ENCODE measurements at places on chromosomes 16 and 17.

DNA sequence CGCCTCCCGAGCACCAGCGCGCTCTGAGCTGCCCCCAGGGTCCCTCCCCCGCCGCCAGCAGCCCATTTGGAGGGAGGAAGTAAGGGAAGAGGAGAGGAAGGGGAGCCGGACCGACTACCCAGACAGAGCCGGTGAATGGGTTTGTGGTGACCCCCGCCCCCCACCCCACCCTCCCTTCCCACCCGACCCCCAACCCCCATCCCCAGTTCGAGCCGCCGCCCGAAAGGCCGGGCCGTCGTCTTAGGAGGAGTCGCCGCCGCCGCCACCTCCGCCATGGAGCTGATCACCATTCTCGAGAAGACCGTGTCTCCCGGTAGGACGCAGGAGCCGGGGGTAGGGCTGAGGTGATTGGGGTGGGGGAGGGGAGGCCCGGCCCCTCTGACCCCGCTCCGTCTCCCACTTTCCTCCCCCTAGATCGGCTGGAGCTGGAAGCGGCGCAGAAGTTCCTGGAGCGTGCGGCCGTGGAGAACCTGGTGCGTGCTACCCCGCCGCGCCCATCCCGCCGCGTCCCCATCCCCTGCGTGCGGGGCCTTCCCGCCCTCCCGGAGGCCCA lies 329 bp downstream of the KPNB1 start:
- DNase-seq: no peak

DNA sequence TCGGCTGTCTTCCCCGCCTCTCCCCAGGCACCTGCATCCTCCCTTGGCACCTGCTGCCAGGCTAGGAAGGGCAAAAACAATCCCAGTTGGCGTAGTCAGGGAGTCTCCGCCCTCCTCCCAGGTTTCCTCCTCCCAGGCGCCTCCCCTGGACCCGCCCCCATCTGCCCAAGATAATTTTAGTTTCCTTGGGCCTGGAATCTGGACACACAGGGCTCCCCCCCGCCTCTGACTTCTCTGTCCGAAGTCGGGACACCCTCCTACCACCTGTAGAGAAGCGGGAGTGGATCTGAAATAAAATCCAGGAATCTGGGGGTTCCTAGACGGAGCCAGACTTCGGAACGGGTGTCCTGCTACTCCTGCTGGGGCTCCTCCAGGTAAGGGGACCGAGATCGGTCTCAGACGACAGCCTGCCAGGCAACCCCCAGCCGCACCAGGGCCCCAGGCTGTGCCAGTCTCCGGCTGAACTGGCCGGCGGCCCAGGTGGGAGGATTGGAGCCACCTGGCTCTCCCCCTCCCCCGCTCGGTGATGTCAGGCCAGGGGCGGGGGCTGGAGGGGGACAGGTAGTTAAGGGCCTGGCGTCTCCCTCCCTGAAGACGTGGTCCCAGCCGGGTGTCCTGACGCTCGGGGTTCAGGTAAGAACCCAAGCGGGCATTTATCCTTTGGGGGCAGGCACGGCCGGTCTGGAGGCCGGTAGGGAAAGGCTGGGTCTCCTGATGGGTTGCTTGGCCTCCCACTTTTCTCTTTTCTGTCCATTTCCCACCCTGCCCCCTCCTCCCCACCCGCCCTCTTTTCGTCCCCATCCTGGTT lies at the start of gene GRB7:
GRB7 (plus strand) TSS at position 179 of the 808 bp plus-strand sequence. CDS start 4,364 bp downstream, outside the sequence.
- no peak for DNase-seq

- DNase-seq: no peak
Measured at GRCh38 chr17:67025216-67025792, 19.1 kb upstream of the CACNG1 start.

DNA sequence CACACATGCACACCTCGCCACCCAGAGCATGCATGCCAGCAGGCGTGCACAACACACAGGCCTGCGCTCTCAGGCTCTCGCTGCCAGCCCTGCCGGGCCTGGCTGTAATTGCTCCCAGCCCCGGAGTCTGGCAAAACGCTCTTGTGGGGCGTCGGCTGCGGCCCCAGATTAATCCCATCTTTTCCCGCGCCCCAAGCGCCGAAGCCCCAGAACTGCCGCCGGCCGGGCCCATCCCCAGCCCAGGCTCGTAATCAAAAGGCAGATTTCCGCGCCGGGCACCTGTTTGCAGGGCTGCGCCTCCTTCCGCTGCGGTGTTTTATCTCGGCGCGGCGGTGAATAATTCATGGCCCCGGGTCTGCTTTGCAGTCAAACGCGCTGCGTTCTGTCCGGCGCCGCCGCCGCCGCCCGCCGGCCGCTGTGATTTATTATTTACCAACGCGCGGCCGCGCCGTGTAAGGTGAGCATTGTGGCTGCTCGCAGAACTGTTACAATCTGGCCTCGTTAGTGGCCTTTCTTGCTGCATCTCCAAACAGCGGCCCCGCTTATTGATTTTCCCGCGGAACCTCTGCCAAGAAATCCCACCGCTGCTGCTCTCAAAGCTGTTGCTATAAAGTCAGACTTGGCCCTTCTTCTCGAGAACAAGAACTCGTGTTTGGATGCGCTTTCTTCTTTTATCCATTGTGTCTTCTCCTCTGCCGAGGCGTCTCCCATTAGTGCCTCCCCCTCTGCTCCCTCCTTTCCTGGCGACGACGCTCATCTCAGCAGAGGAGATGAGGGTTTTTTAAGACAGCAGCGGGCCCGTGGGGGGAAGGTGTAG lies 126.1 kb downstream of the IRX5 start:
- DNase-seq: no peak

- no peak for DNase-seq
Measured at GRCh38 chr17:7721612-7722011, 4.1 kb downstream of the DNAH2 start.

- DNase-seq: no peak
Measured at GRCh38 chr16:74573622-74574021, 33.3 kb downstream of the GLG1 start.

DNA sequence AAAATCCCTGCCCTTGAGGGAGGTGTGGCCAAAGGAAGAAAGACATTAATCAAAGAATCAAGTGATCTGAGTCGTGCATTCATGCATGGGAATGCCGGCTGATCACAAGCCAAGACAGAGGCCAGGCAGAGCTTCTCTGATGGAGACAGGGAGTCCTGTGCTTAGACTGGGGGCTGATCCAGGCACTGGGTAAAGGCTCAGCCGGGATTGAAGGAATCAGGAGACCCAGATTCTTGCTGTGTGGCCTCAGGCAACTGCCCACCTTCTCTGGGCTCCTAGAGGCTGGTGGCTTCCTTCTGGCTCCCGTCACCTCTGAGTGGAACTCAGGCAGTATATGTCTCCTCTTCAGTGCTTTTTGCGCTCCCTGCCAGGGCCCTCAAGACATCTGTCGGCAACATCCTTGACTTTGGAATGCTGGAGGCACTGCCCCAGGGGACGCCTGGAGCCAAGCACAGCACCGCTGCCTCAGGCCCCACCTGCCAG lies 17.7 kb downstream of the RAI1 start:
- DNase-seq: no peak

DNA sequence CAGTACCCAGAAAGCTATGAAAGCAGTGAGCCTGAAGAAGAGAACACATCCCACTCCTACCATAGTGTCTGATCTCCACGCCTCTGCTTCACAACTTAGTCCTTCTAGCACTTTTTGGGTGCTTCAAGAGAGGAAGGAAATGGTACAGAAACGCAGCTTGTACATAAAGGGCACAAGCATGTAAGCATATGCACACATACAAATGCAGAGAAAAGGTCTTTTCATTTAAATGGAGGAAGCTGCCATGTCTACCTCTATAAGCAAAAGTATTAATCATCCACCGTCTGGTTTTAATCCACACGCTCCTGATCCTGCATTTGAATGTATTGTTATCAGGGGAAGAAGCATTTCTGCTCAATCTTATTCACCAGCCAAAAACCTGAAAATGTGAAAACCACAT lies 100.7 kb downstream of the HIC1 start:
- no peak for DNase-seq

DNA sequence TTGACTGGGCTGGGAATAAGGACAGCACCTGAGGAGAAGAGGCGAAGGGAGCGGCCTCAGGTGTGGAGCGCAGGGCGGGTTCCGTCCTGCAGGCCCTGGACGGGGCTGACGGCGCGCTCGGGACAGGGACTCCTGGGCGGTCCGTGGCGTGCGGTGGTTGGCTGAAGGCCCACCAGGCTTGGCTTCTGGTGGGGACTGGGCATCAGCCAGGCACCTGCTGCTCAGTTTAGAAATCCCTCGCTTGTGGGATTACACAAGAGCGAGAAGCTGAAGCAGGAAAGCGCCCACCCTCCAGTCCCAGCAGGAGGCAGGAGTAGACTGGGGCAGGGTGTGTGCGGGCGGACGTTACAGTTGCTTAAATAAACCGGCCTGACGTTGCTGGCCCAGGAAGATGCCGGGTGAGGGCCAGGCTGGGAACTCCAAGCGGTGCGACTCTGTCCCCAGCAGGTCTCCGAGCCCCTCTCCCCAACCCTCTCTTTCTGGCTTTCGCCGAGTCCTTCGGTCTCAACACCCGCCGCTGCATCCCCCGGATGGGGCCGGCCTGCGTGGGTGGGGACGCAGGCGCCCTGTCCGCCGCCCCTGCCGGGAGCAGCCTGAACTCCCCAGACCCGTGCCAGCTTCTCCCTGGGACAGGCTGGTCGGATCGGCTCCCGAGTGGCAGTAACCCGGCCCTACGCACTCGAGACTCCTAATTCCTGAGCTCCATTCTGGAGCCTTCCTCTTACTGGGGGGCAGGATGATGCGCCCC lies 639 bp downstream of the MIF4GD start:
- DNase-seq: peak; percentile 79

GRCh38 chr17:27630607-27631410 lies at the start of gene LGALS9:
TSS of gene LGALS9 (plus strand) at chr17:27631188. CDS start at chr17:27631266, 78 bp downstream.
- DNase-seq: no peak

DNA sequence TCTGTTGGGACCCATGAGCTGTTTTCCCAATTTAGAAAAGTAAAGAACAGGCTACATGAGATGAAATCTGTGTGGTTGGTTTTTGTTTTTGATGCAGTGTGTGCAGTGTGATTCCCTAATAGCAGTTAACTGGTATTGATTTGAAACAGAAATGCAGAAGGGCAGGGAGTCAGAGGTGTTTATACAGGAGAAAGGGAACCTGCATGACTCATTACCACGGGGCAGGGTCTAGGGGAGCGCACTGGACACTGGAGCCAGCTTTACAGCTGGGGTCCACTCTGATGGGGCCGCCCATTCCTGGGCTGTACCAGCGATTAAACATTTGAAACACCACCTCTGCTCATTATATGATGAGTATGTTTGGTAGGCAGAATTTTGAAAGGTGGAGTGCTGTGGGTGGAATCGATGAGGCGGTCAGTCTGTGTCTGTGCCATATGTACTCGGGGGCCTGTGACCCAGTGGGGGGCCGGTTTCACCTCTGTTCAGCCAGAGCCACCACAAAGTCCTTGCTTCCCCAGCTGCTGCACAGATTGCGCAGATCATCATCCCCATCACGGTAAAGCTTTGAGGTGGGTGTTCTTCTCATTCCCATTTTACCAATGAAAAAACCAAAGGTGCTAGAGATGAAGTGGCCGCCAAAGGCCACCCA lies 142.5 kb downstream of the CMIP start:
- DNase-seq: no peak
